Hematopoietic multipotent progenitor cell treated with erythropoietin and hydrocortisone succinate and interleukin-3 and kit ligand, for 4 days (in vitro differentiated cells): ENCODE measurements at places on chromosomes 12 and 14.

DNA sequence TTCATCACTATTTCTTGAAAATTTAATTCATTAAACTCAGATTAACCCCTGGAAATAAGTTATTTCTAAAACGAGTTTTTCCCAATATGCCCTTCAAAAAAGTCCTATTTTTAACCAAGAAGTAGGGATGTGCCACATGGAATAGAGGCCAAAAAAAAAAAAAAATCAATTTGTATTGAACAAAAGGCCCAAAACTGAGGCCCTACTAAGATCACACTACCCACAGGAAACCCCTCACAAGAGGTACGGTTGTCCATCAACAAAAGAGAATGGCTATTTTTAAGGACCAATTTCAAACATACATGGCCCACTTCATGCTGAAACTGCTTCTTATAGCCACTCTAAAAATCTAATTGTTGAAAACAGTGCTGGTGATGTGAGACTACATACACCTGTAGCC lies 7.5 kb upstream of the BAZ2A start:
- no peak for DNase-seq

GRCh38 chr14:45877981-45878380 lies 625.0 kb upstream of the MIS18BP1 start:
- no peak for DNase-seq

DNA sequence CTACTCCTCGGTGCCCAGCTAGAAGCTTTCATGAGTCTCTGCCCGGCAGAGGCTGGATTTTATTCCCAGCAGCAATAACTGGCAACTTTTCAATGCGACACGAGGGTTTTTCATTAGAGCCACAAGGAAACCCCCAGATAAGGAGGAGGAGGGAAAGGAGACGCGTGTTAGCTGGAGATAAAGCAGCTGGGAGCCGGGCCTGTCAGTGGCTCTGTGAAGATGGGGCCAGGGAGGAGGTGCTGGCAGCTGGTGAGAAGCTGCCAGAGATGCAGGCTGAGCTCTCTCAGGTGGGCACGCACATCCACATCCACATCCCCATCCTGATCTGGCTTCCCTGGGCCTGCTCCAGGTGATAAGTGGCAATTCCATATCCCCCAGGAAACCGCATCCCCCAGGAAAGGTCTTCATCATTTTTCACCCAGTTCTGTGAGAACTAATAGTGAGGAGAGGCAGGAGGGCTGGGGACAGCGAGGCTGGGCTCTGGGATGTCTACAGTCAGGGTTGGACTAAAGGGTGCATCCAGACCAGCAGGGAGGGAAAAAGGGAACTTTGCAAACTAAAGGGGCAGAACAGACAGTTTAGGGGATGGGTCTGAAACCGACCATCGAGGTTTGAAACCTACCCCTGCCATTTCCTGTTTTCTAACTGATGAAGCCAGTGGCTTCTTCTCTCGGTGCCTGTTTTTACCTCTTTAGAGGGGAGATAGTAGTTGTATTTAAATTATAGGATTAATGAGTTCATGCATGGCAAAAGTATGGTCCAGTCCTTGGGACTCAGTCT lies 413.2 kb downstream of the DPF3 start:
- peak; percentile 93 for DNase-seq

DNA sequence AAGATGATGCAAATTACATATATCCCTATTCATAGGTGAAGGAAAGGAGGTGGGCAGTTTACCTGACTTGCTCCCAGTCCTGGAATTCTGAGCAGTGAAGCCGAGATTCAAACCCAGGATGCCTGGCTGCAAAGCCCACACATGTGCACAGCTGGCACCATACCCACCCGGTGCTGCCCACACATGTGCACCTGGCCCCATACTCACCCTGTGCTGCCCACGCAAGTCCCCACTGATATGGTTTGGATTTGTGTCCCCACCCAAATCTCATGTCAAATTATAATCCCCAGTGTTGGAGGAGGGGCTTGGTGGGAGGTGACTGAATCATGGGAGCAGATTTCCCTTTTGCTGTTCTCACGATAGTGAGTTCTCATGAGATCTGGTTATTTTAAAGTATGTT lies 179.2 kb upstream of the C14orf180 start:
- DNase-seq = no peak

GRCh38 chr12:79674629-79675028 lies 16.1 kb downstream of the PAWR start:
- DNase-seq = peak; percentile 43

DNA sequence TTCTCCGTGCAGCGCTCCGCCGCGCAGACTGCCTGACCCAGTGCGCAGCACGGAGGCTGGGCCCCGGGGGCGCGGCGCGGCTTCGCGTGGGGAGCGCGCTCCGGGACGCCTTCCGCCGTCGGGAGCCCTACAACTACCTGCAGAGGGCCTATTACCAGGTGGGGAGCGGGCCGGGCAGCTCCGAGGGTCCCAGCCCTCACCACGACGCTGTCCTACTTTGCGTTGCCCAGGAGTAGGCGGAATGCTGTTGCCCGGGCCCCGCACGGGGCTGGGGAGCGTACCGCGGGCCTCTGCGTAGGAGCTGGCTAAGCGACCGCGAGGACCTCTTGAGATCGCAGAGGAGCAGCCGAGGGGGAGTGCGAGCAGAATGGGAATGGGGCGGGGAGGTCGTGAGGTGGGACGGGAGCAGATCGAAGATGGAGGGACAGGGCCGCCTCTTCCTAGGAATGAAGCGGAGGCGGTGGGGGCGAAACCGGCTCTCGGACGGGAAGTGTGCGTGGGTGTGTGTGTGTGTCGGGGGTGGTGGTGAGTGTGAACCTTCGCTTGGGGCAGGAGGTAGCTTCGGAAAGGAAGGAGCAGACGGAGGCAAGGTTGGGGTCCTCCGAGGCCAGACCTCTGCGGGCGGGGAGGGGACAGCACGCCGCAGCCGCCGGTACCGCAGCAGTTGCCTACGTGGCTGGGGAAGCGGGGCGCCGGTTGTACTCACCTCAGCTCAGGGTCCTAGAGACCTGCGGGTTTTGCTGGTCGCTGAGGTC lies 751 bp downstream of the P3H3 start:
- DNase-seq = peak; percentile 51

GRCh38 chr14:82905762-82906161 lies 1372.1 kb upstream of the SEL1L start:
- DNase-seq = no peak

- no peak for DNase-seq
Observed at GRCh38 chr12:97306147-97306546, 156.5 kb upstream of the RMST start.

DNA sequence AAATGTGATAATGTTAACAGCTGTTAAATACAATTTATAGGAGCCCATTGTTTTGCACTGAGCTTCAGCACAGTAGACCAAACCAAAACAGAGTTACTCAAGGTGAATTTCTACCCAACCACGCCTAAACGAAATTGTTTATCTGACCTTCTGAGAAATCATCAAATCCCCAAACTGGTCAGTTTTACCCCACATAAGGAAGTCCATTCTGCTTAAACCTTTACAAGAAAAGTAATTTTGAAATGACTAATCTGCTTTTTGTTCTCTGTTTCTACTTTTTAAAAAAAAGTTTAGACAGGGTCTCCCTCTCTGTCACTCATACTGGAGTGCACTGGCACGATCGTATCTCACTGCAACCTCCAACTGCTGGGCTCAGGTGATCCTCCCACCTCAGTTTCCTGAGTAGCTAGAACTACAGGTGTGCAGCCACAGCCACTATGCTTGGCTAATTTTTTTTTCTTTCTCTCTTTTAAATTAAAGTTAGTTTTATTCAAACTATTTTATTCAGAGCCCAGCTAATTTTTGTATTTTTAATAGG lies 1.4 kb upstream of the RNF10 start:
- no peak for DNase-seq

DNA sequence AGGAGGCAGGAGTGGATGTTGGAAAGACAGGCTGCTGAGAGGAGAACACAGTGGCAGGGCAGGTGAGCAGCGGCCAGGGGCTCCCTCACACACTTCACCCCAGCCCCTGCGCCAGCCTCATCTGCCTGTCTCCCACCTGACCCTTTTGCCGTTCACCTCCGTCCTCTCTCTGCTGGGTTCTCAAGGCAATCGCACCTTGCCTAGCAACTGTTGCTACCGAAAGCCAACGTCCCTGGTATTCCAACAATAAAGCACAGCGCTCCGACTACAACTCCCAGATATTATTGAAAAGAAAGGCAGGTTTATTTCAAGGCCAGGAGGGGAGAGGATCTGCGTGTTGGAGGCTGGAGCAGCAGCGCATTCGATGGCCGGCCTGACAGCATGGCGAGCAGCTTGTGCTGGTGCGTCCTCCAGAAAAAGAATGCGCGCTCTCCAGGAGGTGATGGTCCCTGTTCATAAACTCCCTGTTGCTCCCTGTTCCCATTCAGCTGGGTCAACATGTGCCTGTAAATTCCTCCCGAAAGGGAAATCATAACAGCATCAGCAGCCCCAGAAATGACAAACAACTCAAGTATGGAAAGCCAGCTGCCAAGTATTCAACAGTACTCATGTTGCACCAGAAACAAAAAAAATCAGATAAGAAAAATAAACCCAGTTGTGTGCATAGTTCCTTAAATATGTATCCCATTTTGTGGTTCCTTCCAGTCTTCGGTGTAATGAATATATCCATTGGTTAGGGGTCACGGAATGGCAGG lies 153.0 kb upstream of the DIO3 start:
- DNase-seq = no peak

DNA sequence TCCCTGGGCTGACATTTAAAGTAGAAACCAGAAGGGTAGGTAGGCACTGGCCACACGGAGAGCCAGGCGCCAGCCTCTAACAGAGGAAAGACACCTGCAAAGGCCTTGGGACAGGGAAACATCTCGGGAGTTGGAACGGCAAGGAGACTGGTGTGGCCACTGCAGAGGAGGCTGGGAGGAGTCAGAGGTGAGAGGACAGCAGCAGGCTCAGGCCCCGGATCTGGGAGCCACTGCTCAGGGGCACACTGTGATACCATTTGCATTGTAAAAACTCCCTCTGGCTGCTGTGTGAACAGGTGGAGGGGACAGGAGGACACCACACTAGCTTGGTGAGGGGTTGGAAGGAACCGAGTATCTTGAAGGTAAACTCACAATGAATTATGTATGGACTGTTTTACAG lies 2.7 kb downstream of the ANHX start:
- no peak for DNase-seq

- DNase-seq = no peak
Observed at GRCh38 chr12:51729331-51729730, 119.2 kb downstream of the FIGNL2 start.

DNA sequence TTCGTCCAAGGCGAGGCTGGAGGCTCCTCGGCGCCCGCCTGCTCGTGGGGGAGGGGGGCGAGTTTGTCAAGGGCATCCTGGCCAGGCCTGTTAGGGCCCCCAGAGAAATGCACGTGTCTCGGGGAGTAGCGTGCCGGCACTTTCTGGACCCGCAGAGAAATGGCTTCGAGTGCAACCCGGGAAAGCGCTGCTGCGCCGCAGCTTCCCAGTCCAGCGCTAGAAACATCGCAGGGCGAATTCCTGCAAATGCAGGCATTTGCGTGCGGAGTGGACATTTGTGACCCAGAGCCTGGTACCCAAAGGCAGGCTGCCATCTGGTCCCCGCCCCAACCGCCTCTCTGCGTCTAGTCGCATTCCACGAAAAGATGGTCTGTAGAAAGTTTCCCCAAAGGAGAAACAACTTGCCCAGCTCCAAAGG lies 756 bp downstream of the LGR5 start:
- DNase-seq = no peak

- no peak for DNase-seq
Observed at GRCh38 chr14:69034612-69035262, 55.6 kb upstream of the ACTN1 start.

GRCh38 chr14:96285667-96286066 lies 29.7 kb downstream of the BDKRB1 start:
- DNase-seq = no peak

- DNase-seq = no peak
Observed at GRCh38 chr14:35221462-35221861, 70.7 kb upstream of the PSMA6 start.

GRCh38 chr12:89783359-89784060 lies 74.9 kb upstream of the ATP2B1 start:
- DNase-seq = peak; percentile 20

DNA sequence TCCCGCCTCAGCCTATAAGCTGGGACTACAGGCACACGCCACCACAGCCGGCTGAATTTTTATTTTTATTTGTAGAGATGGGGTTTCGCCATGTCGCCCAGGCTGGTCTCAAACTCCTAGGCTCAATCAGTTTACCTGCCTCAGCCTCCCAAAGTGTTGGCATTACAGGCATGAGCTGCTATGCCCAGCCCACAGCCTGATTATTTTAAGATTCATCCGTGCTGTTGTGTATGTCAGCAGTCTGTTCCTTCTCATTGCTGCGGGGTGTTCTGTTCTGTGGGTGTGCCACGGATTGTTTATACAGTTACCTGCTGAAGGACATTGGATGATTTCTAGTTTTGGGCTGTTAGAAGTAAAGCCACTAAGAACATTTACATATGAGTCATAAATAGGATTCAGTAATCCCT lies 9.6 kb upstream of the EP400 start:
- no peak for DNase-seq

DNA sequence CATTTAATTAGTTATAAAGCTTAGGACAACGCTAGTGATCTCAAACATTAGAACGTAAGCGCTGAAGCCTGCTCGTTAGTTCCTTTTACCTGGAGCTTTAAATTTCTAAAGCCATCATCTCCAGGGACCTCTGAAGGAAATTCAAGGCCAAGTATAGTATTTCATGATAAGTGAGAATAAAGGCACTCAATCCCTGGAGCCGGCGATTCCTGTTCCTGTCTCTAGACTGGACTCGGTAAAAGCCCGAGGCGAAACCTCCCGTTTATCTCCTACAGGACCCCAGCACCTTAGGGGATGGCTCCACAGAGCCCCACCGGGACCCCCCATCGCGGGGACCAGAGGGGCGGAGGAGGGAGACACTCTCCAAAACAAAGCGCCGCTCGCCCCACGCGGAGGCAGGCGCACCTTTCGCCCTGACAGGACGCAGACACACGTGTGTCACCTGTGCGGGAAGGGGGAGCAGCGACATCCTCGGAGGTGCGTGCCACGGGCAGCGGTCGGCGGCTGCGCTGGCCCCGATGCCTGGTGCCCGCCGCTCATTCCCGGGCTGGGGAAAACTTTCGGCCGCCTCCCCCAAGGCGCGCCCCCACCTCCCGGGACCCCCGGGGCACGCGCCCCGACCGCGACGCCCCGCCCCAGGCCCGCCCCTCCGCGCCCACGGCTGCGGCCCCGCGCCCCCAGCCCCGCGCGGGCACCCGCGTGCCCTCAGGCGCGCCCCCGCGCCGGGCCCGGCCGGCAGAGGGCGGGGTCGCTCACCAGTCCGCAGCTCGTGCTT lies 678 bp downstream of the RPS6KA5 start:
- peak; percentile 39 for DNase-seq

DNA sequence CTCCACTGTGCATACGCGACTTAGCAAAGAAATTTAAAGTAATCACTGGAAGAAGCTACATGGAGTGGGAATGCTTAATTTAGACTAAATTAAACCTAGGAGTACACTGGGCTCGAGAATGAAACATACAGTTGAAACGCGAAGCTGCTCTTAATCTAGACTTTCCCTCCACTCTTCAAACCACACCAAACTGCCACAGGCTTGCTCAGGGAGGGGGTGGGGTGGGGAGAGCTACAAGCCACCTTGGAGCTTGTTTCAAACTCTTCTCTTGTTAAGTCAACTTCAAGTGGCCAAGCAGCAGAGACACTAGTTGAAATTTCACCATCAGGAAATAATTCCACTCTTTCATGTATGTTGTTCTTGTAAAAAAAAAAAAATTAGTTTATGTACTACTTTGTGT lies 69.9 kb downstream of the SLC38A1 start:
- DNase-seq = no peak
